ENCODE measurements at places on chromosomes 4 and X. TPM values are rescaled to one million over a fixed set of nuclear protein-coding genes. Genes with fewer than 3 reads are reported as not detected.

The TLL1 gene
- not detected for total RNA-seq

The SMAD1 gene
- total RNA-seq = 0.42 TPM

The CXCL11 gene
- total RNA-seq = not detected

The VCX3B gene
- total RNA-seq = not detected

The GPM6B gene
- not detected for total RNA-seq

GRCh38 chr4:108972613-108973283 lies 209.9 kb upstream of the ETNPPL start:
- no peak for DNase-seq

GRCh38 chrX:110192516-110192915 lies 125.4 kb downstream of the AMMECR1 start:
- DNase-seq = no peak

DNA sequence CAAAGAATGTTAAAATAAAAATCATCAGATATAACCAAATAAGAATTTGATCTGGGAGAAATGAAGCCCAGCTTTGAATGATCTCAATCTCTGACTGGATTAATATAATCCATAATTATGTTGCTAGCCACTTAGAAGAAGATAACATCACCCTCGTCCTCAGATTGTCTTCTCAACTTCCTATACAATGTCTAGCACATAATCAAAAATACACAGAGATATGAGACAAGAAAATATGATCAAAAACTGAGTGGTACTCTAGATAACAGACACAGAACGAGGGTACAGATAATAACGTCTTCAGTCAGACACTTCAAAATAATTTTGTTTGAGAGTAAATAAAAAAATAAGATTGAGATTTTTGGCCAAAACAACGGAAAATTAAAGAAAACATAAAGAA lies 47.1 kb downstream of the EVC2 start:
- no peak for DNase-seq

GRCh38 chr4:85084371-85085094 lies 118.0 kb upstream of the WDFY3 start:
- DNase-seq = no peak

- DNase-seq = no peak
These were observed 383 bp downstream of the PCYT1B start for GRCh38 chrX:24646745-24647182.

DNA sequence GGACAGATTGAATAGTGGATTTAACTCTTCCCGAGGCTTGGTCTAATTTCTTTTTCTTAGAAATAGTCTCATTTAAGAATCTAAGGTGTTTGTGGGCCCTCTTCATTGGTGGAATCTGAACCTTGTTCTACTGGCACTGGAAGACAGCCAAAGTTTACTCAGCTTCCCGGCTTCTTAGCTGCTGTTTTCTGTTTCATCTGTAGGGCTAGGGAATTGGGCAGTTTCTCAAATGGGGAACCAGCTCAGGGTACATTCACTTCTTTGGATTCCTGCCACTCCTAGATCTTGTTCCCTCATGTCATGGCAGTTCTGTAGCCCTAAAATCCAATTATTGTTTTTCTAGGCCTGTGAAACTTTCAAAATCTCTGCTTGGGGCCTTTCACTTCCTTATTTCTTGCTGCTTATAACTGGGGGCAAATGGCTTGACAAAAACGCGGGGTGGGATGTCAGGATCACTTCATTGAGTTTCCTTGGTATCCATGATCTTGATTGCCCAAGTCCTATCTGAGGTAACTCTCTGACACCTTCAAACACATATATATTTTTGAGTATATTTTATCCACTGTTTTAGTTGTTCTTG lies 985.0 kb downstream of the C4orf33 start:
- DNase-seq = no peak

- DNase-seq = no peak
These were observed 143.4 kb downstream of the KLHL13 start for GRCh38 chrX:117973110-117973807.

- DNase-seq = no peak
These were observed 799.5 kb upstream of the ADGRL3 start for GRCh38 chr4:60400593-60400992.

DNA sequence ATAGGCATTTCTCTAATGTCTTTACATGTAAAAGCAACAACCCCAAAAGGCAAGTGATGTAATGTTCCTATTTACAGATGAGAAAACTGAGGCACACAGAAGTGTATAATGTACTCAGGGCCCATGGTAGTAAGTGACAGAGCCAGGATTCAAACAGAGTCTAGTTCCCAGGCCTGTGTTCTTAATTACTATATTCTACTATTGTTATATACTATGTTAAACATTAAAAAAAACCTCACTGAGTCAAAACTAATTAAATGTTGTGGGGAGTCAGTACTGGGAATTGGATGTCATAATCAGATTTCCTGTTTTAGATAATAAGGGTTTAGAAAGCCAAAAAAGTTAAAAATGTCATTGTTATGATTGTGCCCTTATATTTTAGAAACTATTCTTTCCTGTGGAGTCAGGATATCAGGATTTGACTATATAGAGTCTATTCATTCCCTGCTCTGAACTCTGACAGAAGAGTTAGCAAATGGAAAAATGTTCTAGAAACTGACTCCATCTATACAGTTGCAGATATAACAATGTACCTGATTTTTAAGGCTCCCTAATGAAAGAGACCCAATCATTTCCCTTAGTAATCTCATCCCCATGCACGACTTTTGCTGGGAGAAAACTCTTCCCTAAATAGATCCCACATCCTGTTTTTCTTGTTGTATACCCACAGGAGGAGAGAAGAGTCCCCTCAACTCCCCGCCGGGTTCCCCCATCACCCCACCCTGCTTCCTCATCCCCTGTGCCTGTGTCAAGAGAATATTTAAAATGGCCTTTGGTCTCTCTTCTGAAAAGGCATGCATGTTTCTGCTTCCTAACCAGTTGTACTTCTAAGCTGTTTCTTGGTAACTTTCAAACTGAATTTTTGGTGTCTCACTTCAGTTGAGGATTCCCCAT lies 69.7 kb downstream of the REELD1 start:
- DNase-seq = no peak

GRCh38 chr4:165991325-165992180 lies 118.5 kb downstream of the TLL1 start:
- no peak for DNase-seq

- no peak for DNase-seq
These were observed 129.8 kb downstream of the GPR143 start for GRCh38 chrX:9635803-9636202.

- no peak for DNase-seq
These were observed 236.9 kb downstream of the AR start for GRCh38 chrX:67780694-67781109.

DNA sequence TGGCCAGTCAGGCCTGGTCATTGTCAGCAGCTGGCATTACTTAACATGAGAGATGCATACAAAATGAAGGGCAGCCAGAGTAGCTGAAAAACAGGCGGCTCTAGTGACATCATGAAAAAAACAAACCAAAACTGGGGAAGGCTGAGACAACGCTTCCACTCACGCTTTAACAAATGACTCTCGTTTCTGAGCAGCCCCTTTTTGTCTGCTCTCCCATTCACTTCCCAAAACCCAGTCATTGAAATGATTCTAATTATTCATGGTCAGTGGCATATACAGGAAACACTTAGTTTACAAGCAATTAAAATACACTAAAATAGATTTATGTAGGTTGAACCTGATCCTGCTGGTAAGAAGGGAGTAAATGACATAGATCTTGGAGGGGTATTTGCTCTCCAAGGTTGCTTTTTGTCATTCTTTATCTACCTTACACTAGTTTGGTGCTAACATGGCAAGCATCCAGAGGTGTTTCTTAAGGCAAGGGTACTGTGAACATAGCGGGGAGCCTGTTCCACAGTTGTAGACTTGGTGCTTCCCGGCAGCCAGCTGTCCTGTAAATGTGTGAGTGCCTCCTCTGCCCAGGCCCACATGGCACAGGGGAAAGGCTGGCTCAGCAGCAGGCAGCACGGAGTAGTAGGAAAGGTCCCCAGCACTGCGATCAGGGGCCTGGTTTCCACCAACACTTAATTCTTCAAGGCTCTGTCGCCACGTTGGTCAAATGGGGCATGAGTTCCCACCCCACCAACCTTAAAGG lies 61.2 kb upstream of the CITED1 start:
- DNase-seq = no peak

DNA sequence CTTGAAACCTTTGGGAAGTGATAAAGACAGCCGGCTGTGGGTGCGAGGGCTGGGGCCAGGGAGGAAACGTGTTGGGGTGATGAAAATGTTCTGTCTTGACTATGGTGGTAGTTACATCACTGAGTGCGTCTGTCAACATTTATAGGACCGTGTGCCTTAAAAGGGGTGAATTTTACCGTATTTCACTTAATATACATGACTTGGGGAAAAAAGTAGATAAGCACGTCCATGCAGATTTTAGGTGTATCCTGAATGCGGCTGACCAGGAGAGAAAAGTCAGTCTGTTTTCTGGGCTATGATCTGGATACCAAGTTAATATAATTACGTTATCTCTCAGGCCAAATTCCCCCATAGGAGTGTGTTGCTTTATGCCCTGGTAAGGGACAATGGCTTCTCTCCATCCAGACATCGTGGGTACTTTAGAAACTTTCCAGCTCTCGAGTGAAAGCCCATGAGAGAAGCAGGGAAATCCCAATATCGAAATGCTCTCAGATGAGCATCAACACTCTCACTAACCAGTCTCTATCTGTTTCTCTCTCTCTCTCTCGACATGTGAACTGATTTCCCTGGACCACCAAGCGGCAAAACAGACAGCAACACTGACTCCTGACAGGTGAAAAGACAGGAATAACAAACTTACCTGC lies 71.5 kb downstream of the IRF2 start:
- no peak for DNase-seq

GRCh38 chr4:40409835-40410234 lies 74.7 kb downstream of the CHRNA9 start:
- DNase-seq = no peak

GRCh38 chr4:3287972-3288570 lies 4.8 kb upstream of the RGS12 start:
- DNase-seq = no peak

GRCh38 chr4:99248714-99249113 lies 29.7 kb upstream of the ADH6 start:
- no peak for DNase-seq

DNA sequence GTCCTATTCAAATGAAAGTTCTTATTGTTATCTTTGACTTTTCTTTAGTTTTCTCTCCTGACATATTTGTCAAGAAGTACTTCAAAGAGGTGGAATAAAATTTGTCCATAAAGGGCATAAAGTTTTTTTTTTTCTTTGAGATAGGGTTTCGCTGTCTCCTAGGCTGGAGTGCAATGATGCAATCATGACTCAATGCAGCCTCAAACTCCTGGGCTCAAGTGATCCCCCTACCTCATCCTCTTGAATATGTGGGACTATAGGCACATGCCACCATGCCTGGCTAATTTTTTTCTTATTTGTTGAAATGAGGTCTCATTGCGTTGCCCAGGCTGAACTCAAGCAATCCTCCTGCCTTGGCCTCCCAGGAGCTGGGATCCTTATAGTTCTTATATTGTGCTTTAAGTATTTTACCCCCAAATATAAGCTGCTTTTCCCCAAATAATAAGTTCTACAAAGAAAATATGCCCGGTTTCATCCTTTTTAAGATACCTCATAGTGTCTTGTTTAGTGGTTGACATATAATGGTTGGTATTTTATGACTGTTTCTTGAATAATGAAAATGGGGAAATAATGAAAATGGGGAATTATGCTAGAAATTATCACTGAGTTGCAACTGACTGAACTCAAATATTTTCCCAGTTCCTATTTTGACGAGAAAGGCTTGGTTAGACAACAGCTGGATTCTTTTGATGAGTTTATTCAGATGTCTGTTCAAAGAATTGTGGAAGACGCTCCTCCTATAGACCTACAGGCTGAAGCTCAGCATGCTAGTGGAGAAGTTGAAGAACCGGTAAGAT lies 11.6 kb downstream of the POLR2B start:
- no peak for DNase-seq

DNA sequence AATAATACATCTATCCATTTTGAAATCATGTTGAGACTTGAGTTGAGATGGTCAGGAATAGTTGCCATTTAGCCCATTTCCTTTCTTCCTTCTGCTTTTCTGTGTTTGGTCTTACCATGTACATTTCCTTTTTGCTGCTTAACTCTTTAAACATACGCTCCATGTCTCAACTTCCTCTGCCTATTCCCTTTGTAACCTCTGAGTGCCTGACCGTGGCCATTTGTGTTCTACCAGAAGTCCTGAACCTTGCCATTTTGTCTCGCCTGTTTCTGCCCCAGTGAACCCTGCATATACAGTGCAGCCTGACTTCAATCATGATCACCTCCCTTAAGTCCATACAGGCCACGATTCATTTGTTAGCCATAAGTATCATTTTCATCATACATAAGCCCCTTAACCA lies 169.0 kb downstream of the RAPGEF2 start:
- DNase-seq = no peak

All from CD4-positive, alpha-beta memory T cell (primary cell).